Renal pelvis (tissue), 12 donors: ENCODE measurements at places on chromosomes 11 and 22. TPM values are rescaled to one million over a fixed set of nuclear protein-coding genes. Genes with fewer than 3 reads are reported as not detected.
A peak's percentile ranks its signal among the peaks of the same experiment; 100 is the strongest.

HOATZ gene
- polyA plus RNA-seq, result 0.06 TPM

PGM2L1 gene
- polyA plus RNA-seq, result 4.3 TPM

CASP1 gene
- polyA plus RNA-seq, result 4.9 TPM

APOA1 gene
- polyA plus RNA-seq, result 76.0 TPM

PPP6R3 gene
- polyA plus RNA-seq, result 87.6 TPM

CSF2RB gene
- polyA plus RNA-seq, result 2.4 TPM

TEX54 gene
- 0.36 TPM for polyA plus RNA-seq

DBX1 gene
- polyA plus RNA-seq, result not detected

DNA sequence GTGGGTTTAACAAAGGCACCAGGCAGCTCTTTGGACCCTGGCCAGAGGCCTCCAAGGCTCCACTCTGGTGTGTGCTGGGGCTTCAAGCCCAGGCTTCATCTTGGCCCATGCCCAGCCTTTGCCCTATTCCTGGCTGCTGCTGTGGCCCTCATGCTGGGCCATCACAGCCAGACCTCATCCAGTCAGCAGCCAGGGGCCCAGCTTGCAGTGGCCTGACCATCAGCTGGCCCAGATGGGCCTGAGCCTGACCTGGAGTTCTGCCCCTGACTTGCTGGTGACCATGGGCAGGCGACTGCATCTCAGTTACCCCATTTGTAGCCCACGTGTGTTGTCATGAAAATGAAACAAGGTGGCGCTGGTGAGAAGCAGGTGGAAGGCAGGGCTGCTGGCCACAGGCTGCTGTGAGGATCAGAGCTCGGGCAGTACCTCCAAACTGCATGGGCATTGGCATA is 76.1 kb downstream of the MED15 start:
- no peak for DNase-seq

- no peak for DNase-seq
Measured at GRCh38 chr11:11217929-11218628, 135.0 kb downstream of the CSNK2A3 start.

- DNase-seq, result no peak
Measured at GRCh38 chr22:38431266-38432010, 23.6 kb downstream of the KCNJ4 start.

DNA sequence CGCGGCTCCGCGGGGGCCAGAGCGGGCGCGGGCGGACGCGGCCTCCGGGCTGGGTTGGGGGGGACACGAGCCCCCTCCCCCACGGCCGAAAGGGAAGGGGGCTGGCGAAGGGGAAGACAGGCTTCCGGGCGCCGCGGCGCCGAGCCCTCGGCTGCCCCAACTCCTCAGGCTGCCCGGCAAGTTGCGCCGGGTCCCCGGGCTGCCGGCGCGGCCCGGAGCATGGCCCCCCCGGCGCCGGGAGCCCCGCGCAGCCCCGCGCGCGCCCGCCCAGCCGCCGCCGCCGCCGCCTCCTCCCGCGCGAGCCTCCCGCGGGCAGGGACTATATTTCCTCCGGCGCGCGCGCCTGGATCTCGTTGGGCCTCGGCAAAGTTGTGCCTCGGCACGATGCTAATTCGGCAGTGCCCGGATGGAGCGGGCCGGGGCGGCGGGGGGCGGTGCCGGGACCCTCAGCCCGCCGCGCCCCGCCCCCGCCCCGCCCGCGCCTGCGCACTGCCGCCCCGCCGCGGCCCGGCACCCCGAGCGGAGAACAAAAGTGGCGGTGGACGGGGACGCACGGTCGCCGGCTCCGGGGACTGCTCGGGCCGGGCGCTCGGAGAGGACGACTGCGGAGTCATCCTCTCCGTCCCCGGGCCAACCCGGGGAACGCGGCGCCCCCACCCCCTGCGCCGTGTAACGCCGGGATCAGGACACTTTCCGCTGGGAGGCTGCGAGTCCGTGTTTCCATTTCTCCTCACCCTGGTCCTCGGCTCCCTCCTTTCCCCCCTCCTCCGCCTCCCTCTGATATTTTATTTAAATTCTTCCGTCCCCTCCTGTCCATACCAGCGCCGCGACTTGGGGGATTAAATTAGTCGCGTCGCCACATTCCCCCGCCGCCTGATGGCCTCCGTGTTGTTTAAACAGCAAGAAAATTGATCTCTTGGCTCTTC is at the start of gene PHF21B:
TSS of gene PHF21B (minus strand) at position 400 of the 926 bp plus-strand sequence. CDS start 456 bp downstream, outside the sequence.
- DNase-seq, result no peak

- DNase-seq, result no peak
Measured at GRCh38 chr11:109106151-109106906, 315.7 kb upstream of the C11orf87 start.

DNA sequence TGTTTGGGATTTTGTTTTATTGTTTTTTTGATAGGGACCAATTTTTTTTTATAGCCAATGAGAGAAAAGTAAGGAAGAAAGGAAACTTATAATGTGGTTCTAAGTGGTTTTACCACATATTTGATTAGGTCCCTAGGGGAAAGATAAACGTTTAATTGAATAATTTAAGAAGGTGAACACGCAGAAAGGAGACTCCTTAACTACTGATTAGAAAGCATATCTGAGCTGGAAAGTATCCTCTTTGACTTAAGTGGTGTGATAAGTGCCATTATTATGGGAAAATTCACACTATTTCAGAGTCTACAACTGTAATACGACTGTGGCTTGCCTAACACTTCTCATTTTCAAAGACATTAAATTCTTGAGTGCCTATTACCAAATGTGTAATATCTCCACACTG is 106.5 kb upstream of the GRAMD1B start:
- DNase-seq, result no peak

- DNase-seq, result no peak
Measured at GRCh38 chr11:119346605-119347004, at the start of gene MFRP. Gene MFRP, minus strand, starts transcription at chr11:119346705. Its CDS starts 192 bp downstream, at chr11:119346513.

- DNase-seq, result no peak
Measured at GRCh38 chr11:128298271-128298670, 289.1 kb downstream of the ETS1 start.

DNA sequence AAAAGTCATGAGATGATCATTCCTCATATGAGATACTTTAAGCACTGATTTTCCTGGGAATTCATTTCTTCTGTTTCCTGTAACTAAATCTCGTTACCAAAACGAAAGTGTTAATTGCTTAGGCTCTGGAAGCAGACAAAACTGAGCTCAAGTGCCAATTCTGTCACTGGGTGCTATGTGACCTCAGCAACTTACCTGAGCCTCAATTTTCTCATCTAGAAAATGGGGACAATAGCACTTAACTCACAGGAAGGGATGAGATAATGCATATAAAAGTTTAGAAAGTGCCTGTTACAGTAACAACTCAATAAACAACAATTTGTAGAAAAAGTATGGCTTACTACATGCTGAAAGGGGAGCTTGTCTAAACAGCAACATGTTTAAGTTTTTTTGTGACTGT is 170.2 kb upstream of the MTMR2 start:
- no peak for DNase-seq

- DNase-seq, result no peak
Measured at GRCh38 chr22:40797427-40797826, 21.7 kb downstream of the SLC25A17 start.

GRCh38 chr22:46969491-46969890 is 207.0 kb downstream of the TBC1D22A start:
- DNase-seq, result no peak

GRCh38 chr11:110862407-110862806 is 150.2 kb upstream of the ARHGAP20 start:
- no peak for DNase-seq

DNA sequence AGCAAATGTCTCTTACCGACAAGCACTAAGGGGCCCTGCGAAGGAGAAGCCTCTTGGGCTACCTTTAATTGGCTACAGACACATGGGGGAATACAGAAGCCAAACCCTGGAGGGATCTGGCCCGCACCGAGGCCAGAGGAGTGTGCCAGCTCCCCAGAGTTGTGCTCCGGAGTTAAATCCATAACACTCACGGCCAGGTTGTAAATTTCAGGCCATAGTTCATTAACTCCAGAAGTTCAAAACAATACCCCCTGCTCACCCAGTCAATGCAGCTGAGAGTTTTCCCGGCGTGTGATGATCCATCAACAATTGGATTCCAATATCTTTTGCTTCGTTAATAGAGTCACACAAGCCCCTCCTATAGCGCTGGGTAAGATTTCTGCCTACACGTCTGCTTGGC is 371.5 kb downstream of the NXPE2 start:
- peak; percentile 53 for DNase-seq

DNA sequence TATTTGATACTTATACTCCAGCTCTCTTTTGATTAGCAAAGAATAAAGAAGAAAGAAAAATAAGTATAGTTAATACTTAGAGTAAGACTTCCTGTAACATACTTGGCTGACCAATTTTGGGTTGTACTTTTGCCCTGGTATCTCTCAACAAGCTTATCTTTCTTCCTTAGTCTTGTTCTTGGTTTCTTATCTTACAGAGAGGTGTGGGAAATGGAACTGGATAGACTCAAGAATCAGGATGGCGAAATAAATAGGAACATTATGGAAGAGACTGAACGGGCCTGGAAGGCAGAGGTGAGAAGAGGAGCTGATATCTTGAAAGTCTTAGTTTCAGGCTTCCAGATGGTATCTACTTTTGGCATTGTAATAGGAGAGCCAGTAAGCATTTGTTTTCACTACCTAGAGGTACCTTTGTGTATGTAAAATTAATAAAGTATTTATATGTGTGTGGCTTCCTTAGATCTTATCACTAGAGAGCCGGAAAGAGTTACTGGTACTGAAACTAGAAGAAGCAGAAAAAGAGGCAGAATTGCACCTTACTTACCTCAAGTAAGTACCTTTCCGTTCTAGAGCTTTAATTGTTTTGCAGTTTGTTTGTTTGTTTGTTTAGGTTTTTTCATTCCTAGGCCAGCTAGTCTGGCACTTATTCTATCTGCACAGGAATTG is 11.3 kb upstream of the BACE1-AS start:
- DNase-seq, result no peak

DNA sequence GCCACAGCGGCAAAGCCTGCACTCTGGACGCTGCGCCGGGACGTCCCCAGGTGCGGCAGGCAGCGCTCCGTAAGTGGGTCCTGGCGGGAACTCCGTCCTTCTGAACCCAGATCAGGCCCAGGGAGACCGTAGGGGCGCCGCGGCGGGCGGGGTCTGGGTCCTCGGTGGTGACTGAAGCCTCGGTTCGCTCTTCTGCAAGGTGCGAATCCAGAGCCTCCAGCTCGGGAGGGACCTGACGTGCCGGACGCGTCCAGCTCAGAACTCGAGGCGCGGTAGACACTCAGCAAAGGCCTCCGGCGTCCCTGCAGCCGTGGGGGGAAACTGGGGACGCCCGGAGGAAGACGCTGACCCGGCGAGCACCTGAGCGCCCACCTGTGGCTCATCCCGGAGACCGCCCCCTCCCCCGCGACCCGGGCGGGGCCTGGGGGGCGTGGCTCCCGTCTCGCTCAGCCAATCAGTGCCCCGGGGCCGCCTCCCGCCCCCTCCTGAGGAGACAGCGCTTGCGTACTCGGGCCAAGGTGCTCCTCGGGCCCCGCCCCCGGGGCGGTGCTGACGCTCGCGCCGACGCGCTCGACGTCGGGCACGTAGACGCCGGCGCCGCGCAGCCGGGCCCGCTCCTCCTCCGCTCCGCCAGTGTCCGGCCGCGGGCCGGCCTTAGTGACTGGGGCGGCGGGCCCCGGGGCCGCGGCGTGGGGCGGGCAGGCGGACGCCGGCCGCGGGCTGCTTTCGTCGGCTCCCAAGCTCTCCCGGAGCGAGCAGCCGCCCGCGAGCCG is at the start of gene PPFIA1:
TSS of gene PPFIA1 (plus strand) at position 587 of the 773 bp plus-strand sequence. CDS start 1,483 bp downstream, outside the sequence.
- peak; percentile 96 for DNase-seq
